ENCODE measurements at places on chromosomes 4 and X.

DNA sequence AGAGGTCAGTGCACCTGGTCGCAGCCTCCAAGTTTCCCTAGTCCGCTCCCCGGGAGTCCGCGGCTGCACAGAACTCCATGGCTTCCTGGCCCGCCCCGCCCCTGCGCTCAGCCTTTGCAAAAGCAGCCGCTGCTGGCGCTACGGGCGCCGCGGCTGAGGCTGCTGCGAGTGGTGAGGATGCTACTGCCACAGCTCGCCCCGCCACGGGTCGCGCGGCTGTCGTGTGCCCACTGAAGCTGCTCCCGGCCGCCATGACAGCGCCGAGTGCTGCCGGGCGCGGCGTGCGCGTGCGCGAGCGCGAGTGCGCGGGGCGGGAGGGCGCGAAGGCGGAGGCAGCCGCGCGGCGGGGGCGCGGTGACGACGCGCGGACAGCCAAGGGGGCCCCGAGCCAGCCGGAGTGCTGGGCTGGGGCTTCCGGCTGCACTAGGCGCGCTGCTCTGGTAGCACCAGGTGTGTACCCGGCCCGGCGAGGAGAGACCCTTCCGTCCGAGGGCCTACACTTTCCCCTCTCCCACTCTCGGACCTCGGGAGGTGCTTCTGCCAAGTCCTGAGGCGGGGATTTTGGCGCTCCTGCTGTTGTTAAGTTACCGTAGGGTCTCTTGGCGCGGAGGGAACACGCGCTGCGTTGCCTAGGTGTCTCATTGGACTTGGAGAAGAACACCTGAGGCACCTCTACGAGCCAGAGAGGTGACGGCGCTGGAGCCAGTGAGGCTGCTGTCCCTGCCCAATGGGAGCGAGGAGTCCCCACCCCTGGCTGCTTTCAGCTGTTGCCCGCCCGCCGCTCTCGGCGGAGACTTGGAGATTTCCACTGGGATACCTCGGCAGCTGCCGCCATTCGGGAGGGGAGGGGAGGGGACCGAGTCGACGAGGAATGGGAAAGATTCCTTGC is 619 bp upstream of the LRBA start:
- DNase-seq, result peak; percentile 81

GRCh38 chrX:134929808-134930207 is 61.0 kb upstream of the SMIM10 start:
- DNase-seq, result no peak

DNA sequence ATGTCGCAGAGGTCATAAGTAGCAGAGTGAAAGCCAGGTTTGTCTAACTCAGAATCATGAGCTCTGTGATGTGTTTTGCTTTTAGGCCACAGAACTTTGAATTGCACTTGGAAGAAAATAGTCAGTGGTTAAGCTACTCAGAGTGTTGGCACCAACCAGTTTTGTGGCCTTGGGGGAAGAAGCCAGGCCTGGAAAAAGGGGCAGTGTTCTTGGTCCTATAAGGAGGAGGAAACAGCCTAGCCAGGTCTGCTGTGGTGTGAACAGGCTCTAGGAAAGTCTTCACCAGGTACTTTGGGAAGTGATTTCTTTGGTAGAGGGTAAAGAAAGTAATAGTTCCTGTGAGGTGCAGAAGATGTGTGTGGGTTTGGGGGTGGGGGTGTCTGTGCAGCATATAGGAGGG is 49.2 kb downstream of the FHIP1A start:
- DNase-seq, result no peak

DNA sequence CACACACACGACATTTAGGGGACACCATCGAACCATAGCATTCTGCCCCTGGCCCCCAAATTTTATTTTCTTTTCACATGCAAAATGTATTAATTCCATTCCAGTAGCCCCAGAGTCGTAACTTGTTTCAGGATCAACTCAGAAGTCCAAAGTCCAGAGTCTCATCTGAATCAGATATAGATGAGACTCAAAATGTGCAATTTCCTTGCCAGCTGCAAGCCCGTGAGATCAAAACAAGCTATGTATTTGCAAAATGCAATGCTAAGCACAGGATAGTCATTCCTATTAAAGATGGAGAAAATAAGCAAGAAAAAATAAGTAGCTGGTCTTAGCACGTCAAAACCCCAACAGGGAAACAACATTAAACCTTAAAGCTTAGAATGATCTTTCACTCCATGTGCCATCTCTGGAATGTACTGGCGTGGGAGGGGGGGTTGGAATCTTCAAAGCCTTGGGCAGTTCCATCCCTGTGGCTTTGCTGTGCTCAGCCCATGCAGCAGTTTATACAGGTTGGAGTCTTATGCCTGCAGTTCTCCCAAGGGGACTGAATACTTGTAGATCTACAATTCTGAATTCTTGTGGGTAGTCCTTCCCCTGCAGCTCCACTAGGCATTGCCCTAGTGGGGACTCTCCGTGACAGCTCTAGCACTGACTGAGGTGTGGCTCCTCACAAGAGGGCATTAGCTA is 47.7 kb upstream of the SYTL5 start:
- no peak for DNase-seq
